ENCODE measurements at places on chromosomes 3 and 15.

GRCh38 chr3:160200353-160200752 lies 24.9 kb upstream of the C3orf80 start:
- DNase-seq, result no peak

GRCh38 chr3:160413613-160414248 lies 14.3 kb downstream of the SMC4 start:
- DNase-seq, result peak; percentile 45

DNA sequence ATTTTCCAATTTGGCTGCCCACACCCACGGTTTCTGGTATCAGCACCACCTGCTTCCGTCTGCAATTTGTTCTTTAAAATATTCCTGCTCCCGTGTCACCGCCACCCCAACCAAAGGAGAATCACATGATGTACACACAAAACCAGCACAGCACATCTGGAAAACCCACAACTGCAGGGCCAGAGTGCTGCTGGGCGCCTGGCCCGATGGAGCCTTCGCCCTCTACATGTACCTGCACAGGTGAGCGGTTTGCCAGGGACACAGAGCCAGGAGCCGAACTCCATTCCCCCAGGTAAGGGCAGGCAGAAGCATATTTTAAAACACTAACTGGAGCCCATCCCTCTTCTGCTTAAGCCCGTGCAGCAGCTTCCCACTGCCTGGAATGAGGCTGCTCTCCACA lies 75.6 kb downstream of the ADAMTS17 start:
- no peak for DNase-seq

- DNase-seq, result no peak
These were observed 172.4 kb downstream of the ATP8B4 start for GRCh38 chr15:49946681-49947080.

GRCh38 chr3:180059356-180059755 lies 22.6 kb upstream of the PEX5L start:
- no peak for DNase-seq

DNA sequence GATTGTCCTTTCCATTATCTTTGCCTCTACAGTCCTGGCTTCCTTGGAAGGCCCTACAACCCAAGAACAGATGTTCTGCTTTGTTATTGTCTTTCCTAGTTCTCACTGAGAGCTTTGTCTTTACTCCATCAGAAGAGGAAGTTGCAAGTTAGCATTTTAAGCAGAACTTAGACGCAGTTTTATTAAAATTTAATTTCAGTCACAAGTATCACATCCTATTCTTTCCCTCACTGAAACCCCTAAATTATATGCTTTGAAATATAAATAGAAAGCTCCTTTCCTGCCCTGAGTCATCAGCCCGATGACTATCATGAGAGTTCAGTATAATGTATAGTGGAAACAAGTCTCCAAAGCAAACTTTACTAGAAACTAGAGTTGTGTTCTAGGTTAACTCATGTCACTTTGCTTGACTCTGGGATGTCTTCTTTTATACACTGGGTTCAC lies 291.2 kb upstream of the RBMS3 start:
- DNase-seq, result no peak

DNA sequence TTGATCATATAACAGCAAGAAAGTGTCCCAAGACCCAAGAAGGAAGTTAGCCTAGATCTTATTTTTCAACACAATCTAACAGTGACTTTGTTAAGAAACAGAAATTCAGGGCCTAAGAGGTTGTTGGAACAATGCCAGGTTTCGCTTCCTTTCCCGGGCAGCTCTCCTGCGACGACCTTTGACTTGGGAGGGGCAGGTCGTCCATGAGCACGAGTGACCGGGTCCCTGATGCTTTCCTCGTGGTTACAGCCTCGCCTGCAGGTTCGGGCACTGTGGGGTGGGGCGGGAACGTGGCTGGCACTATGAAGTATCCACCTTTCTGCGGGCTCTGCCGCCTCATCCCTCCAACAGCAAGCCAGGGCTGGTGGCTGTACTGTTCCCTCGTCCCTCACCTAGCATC lies 90.1 kb upstream of the RGMA start:
- no peak for DNase-seq

GRCh38 chr15:54046093-54046492 lies 67.9 kb downstream of the UNC13C start:
- no peak for DNase-seq

- peak; percentile 51 for DNase-seq
These were observed 16.8 kb upstream of the MCCC1 start for GRCh38 chr3:183116025-183116614.

DNA sequence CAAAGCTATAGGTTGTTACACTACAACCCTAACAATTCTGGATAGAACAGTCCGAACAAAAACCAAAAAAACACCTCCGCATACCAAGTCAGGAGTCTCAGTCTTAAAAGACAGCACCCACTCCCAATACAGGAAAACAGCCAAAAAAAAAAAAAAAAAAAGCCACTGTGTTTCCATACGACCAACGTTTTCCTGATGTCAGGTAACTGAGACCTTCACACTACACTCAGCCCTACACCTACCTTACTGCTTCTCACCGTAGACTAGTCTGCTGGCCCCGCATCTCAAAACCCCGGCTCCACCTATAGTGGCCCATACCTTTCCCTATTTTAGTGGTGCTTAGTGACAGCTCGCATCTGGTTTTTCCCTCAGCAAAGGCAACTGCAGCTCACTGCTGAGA lies 339.5 kb upstream of the ADAMTS9 start:
- DNase-seq, result no peak

- no peak for DNase-seq
These were observed 19.1 kb downstream of the GPR15 start for GRCh38 chr3:98550833-98551232.

DNA sequence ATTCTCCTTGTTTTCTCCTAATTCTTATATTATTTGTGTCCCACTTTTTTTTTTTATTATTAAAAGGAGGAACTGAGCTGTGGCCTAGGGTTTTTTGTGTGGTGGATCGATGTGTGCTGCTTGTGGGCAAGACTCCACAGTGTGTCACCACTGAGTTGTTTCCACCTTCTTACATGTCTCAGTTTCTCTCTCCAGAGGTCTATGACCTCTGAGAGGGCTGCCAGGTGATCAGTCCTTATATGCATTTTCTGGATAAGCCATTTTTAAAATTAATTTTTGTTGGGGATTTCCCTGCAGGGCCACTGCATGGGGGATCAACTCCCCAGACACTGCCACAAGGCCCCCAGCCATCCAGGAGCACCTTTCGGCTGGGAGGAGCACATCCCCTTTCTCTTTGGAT lies 27.8 kb downstream of the IQCF6 start:
- no peak for DNase-seq

DNA sequence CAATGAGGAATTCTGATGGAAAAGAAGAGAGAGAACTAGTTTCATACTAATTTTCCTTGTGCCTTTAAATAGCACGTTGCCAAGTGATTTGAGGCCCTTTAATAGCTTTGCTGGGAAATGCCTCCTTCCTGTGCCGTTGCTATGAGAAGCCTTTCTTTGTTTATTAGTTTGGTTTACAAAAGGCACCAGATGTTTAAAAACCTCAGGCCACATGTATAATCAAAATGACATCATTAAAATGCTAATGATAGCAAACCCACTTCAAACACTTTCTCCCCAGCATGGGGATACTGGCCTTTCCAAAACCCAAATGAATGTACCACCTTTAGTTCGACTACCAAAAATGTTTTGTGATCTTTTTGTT lies 50.0 kb upstream of the TBC1D23 start:
- no peak for DNase-seq

DNA sequence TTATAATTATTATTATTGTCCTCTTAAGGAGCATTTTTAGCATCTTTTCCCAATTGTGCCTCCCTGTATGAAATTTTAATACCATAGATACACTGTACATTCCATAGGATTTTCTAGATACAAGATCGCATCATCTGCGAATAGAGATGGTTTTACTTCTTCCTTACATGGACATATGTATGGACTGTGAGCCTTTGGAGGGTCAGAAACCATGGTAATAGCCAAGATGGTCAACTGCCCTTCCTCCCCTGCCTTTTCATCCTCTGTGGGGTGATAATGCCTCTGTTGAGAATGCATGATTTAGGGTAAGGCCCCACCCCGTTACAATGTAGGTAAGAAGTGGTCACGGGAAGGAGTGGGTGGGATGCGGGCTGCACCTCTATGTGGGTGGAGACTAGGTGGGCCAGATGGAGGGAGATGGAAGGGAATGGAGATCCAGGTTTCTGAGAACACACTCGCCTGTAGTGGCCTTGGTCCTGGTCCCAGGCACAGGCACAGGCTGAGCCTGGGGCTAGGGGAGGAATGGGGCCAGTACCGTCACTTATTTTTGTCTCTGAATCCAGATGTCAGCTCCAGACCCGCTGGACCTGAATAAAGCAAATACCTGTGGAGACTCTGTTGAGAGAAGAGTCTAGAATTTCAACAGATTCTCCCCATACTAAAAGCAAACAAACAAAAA lies 31.7 kb downstream of the GOLGA6A start:
- DNase-seq, result no peak

DNA sequence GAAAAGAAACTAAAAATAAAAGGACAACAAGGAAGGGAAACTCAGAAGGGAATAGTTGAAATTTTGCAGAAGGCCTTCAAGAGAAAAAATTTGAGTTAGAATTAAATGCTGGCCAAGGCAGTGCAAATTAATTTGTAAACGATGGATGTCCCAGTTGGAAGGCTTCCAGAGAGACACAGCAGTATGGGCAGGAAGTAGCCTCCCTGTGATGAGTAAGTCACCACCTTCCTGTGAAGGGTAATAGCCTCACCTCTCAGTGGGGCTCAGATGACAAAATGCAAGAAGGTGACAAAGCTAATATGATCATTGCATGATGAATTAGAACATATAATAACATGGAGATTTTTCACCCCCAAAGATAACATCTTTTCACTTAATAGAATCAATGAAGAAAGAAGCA lies 27.3 kb upstream of the TMCO5A start:
- no peak for DNase-seq

DNA sequence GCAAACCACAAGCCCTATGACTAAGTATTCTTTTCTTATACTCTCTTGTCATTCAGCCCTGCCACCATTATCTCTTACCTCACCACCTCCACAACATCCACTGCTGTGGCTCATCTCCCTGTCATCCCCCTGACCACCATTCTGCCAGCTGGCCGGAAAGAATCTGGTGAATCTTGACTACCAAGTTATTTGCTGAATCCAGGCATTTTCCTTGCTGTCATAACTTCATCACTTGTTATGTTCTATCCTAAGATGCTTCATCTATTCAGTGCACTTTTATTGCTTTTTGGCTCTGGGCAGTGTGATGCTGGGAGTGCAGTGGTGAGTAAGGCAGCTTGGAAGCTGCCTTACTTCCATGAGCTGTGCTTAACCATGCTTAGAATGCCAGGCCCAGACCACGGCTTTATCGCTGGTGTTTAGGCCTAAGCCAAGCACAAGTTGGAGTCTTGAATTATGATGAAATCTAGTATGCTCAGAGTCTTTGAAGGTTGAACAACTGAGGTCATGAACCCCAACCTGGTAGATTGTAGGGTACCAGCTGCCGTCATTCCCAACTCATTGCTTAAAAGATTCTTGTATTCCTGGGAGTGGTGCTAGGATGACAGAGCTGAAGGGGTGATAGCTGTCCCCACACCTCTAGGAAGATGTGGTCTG lies 27.0 kb upstream of the APH1B start:
- DNase-seq, result no peak

DNA sequence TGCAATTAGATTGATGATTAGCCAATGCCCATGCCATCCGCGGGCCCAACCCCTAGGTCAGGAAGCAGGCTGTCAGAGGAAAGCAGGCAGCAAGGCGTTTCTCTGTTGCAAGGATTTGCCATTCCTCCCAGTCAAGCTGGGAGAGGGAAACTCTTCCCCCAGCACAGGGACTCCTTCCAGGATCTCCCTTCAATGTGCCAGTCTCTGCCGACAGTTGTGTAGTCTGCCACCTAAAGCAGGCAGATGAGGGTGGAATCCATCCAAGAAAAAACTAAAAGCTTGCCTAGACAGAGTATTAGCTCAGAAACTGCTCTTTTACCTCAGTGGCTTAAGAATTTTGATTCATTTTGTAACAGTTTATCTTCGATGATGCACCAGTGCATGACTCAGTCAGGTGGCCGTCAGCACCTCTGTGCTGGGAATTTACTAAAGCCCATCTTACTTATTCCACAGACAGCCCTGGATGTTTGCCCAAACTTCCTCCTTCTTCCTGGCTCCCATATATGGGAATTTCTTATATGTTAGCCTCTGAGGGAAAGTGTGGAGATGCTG lies 501.5 kb upstream of the THBS1 start:
- DNase-seq, result no peak

DNA sequence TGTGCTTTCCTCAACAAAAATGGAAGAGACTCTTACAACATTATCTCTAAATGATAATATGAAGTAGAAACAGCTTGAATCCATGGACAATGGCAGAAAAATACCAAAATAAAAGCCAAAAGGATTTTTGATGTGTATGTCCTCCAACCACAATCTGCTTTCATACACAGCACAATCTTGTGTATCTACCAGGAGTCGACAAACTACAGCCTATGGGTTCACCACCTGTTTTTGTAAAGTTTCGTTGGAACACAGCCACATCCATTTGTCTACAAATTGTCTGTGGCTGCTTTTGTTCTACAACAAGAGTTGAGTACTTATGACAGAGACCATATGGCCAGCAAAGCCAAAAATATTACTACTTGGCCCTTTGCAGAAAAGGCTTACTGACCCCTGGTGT lies 88.7 kb upstream of the UBE2E2 start:
- no peak for DNase-seq

DNA sequence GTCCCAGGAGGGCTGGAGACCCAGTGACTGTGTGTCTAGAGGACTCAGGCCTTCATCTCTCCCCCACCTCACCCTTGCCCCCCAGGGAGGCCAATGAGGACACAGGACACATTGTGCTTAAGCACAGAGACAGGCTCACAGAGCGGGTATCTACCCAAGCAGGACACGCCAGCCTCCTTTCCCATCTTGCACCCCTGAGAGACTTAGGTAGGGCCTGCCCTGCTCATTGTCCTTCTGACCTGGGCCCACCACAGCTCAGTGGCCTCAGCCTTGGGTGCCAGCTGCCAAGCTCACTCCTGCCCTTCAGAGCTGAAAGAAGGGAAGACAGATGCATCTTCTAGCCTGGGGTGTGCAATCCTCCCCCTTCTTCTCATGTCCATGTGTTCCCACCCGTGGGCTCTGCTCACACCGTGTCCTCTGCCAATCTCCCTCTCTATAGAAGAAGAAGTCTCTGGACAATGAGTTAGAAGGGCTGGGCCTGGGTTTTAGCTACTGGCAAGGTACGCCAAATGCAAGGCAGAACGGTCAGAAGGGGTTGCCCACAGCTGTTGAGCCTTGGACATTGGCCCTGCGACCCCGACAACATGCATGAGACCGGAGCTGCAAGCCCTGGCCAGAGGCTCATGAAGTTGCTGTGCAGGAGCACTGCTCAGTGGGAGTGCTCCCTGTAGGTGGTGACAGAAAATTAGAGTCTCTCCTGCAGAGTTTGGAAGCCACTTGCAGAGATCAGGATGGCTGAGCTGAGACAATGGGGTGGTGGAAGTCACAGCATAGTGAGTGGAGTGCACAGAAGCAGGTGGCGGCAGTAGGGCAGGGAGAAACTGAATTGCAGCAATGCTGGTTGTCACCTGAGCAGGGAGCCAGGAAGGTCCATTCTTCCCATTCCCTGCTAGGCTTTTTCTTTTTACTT lies 32.8 kb downstream of the ACSBG1 start:
- no peak for DNase-seq

- no peak for DNase-seq
These were observed 96.1 kb upstream of the PROK2 start for GRCh38 chr3:71881041-71881440.

- no peak for DNase-seq
These were observed 240.9 kb upstream of the CADM2 start for GRCh38 chr3:84717894-84718293.
